ENCODE measurements at places on chromosomes 3 and 15.

DNA sequence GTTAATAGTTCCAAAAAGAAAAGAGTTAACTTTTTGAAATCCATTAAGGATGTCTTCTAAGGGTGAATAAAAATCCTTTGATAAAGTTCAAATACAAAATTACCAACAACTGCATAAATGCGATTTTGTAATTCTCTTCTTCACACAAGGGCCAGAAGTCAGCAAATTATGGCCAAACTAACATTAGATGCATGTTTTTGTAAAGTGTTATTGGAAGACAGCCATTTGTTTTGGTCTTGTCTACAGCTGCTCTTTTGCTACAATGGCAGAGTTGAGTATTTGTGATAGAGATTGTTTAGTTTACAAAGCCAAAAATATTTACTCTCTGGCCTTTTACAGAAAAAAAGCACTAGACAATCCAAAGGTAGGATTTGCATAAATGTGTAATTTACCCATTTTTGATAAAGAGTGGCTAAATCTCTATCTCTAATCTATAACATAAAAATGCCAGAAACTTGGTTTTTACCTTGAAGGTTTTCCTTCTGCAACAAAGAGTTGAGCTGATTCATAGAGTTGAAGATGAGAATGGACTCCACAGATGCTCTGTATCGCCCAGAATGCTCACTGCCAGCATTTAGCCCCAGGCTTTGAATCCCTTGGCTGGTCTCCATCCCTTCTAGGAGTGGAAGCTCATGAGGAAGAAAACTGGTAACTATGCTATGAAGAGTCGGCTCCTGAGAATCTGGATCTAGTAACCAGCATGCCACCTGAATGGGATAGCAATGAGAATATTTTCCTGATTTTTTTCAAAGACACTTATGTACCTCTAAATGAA is 64.5 kb downstream of the POLQ start:
- DNase-seq: no peak

- DNase-seq: no peak
These were observed 481 bp downstream of the ADAMTS17 start for GRCh38 chr15:100341239-100341749.

GRCh38 chr3:146195030-146195429 is 34.0 kb upstream of the PLOD2 start:
- DNase-seq: no peak

GRCh38 chr15:65909831-65910230 is 40.5 kb downstream of the RAB11A start:
- no peak for DNase-seq

- no peak for DNase-seq
These were observed 18.6 kb downstream of the KBTBD13 start for GRCh38 chr15:65095011-65095746.

GRCh38 chr3:169007145-169007544 is 656.4 kb downstream of the MECOM start:
- DNase-seq: no peak

DNA sequence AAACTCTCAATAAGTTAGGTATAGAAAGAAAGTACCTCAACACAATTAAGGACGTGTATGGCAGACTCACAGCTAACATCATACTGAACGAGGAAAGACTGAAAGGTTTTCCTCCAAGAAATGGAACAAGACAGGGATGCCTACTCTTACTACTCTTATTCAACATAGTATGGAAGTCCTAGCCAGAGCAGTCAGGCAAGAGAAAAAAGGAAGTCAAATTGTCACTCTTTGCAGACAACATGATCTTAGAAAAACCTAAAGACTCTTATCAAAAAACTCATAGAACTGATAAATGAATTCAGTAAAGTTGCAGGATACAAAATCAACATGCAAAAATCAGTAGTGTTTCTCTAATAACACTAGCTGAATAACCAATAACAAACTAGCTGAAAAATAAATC is 96.0 kb downstream of the C3orf70 start:
- no peak for DNase-seq
